ENCODE measurements at places on chromosomes 11 and 22.

DNA sequence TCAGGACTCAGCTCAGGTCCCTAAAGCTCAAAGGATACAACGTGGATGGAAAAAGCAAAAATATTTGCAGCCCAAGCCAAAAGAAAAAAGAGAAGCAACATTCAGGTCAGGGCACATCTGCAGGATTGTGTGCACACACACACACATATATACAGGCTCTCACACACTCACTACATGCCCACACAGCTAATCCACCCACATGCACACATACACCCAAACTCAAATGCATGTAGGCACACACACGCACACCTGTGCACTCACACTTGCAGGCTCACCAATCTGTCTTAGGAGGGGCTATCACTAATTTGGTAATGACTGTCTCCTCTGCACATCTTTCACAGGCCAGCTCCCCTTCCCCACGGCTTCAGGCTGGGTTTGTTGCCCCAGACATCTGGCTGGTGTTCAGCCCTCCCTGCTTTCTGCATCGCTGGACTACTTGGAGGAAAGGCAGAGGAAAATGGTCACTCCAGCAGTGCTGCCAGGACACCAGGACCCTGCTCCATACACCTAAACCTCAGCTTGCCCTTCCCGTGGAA lies 103.6 kb upstream of the DRD2 start:
- DNase-seq, result no peak

DNA sequence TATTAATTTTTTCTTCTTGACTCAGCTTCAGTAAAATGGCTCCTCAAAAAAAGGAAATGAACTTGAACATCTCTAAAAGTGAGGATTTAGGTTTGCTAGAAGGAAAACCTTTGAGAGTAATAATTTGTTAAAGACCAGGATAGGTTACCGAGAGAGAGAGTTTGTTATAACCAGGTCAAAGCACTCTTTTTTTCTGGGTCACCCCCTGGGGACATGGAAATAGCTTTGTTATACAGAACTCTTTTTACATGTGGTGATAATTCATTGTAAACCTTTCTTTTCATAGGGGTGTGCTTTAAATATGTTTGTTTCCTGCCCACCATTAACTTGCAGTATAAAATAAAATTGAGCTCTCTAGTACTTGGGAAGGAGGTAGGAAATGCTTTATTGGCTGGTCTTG lies 47.7 kb downstream of the DNAJC24 start:
- no peak for DNase-seq

DNA sequence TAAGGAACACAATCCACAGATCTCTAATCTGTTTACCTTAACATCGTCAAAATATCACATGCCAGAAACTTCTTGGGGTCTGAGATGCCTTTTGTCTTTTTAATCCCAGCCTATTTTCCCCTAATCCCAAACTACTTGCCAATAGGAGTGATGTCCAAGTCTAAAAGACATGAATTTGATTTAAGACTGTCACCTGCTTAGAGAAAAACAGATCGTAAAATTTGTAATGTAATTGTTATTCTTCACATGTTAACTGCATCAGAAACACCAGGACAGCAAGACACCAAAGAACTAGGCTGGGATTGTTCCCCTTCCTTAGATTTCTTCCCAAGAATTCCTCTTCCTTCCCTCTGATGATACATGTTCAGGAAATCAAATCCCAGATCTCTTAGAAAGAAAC lies 198.1 kb upstream of the ARHGAP20 start:
- DNase-seq, result no peak

GRCh38 chr11:18700375-18700774 lies 1.8 kb downstream of the TMEM86A start:
- no peak for DNase-seq

DNA sequence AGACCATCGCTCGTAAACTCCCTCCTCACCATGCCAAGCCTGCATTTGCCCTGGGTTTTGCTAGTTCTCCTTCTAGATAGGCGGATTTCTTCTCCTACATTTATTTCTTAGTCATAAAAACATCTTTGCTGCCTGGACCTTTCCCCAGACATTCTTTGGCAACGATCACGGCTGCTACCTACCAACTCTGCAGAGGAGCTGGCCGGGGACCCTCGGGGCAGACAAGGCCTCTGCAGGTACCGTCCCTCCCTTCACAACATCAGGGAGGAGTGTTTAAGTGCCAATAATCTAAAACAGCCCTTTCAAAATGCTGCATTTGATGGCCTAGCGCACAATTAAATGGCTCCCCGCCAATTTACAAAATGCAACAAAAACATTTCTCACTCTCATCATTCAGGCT lies 34.4 kb downstream of the BRD1 start:
- no peak for DNase-seq

- DNase-seq, result no peak
These were observed 61.8 kb downstream of the RPL27A start for GRCh38 chr11:8744423-8744822.

GRCh38 chr22:34129691-34130486 lies 209.6 kb upstream of the LARGE1 start:
- no peak for DNase-seq

DNA sequence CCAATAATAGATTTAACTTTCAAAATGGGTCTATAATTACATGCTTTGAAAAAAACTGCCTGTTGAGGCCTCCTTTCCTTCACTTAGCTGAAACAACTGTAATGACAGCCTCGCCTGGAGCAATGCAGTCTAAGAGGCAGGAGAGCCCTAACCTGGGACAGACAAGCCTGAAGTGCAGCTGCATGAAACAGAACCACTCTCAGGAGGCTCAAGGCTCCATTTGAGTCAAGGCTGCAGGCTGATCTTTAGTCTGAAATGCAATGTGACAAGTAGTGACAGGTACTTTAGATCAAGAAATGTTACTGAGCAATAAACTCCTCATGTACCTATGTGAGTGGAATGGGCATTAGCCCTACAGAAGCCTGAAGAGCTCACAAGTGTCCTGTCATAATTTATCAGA lies 414.0 kb upstream of the LUZP2 start:
- no peak for DNase-seq

GRCh38 chr11:15493921-15494620 lies 379.3 kb downstream of the INSC start:
- no peak for DNase-seq

GRCh38 chr11:104624021-104624420 lies 274.2 kb downstream of the CASP12 start:
- DNase-seq, result no peak

- no peak for DNase-seq
These were observed 27.9 kb upstream of the RBMXL2 start for GRCh38 chr11:7060868-7061267.

DNA sequence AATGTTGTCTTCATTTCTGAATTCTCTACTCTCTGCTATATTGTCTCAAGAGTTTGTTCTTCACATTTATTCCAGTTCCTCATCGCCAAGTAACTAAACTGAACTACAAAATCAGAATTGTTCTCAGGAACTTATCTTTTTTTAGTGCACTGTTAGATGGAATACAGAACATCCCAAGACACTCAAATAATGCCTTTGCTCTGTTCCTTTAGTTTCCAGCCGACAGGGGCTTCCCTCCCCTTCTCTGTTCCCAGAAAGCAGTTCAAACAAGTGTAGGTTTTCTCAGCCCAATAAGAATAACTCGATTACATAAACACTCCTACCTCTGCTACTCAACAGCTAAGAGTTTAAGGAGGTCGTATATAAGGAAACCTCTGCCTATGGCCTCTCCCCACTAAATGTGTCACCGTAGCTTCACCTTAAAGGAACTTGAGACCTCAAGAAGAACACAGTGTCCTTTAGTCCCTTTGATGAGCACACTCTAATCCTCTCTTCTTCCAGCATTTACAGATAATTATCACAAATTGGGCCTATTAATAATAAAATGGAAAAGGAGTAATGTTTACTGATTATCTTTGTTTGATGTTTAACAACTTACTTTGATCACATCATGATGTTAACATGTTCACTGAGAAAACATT lies 6.9 kb downstream of the POU2AF3 start:
- DNase-seq, result no peak

GRCh38 chr11:121928597-121929580 lies 187.1 kb downstream of the BLID start:
- DNase-seq, result no peak

DNA sequence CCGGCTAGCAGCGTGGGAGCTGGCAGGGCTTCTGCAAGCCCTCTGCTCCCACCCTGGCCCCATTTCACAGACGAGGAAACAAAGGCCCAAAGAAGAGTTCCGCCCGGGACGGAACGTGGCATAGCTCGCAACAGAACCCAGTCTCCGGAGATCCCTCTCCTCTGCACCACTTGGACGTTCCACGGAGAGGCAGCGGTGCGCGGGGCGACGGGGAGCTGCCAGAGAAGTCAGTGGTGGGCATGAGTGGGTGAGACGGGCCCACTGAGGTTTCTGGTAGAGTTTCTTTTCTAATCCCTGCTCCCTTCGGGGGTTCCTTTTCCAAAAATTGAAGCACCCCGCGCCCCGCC lies 554 bp upstream of the NECTIN1 start:
- DNase-seq, result no peak

- no peak for DNase-seq
These were observed 22.9 kb upstream of the SLC22A12 start for GRCh38 chr11:64568041-64568571.

DNA sequence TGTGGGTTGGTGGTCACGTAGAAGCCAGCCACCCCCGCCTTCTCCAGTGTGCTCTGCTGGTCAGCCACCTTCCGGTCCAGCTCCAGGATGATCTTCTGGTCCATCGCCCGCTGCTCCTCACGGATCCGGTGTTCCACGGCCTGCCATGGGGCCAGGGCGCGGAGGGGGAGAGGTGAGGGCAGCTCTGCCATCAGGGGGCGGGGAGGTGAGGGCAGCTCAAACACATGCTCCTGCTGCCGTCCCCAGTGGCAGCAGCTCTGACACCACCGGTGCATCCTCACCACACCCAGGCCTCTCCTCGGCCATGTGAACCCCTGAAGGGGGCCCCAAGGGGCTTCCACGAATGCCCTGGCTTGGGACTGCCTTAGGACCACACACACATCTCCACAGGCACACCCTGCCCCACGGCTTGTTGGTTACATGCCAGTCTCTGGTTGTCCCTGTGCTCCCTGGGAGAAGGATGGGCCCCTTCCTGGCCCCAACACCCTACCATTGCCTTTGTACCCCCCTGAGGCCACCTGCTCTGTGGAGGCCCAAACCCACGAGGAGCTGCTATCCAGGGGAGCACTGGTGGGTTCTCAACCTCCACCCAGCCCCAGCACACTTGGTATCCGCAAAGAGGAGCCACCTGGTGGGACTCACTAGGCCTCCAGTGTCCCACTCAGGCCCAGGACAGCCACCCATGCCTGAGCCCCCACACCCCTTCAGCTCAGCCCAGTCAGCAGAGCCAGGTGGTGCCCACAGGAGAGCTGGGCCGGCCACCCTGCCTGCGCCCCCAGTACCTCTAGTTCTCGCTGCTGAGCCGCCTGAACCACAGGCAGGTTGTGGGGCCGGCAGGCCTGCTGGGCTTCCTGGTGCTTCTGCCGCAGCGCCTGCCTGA lies 4.3 kb downstream of the DGCR6L start:
- no peak for DNase-seq

- DNase-seq, result no peak
These were observed 767.8 kb upstream of the LUZP2 start for GRCh38 chr11:23729088-23729487.

DNA sequence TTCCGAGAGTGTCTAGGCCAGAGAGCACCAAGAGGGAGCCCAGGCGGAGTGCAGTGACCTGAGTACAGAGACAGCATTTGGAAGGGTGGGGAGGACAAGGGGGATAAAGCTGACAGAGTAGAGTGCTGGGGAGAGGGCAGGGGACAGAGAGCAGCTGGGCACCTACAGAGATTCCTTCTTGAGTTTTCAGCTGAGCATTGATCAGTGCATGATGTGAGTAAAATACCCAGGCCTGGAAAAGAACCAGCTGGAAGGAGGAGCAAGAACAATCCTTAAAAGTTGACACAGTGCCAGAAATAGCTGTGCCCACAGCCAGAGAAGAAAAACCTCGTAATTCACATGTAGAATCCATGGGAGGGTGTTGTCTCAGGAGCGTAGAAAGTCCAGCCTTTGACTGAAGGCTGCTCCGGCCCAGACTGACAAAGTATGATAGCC lies 33.9 kb upstream of the PANX2 start:
- no peak for DNase-seq

DNA sequence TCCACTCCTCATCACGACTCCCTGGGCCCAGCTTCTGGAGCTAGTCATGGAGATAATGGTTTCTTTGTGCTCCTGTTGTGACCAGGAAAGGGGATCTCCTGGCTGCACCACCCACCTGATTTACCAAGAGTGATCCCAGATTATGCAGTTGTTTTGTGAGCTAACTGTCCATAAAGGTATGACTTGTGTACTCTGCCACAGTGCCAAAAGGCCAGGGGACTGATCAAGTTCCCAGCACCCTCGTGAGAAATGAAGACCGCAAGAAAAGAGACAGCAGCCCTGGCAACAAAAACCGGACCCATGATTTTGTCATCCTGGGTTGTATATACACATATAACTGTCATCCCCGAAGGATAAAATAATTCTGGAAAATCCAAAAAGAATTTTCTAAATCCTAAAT lies 26.6 kb downstream of the TUB start:
- DNase-seq, result no peak

- no peak for DNase-seq
These were observed 130.2 kb downstream of the TRIM44 start for GRCh38 chr11:35792846-35793192.

DNA sequence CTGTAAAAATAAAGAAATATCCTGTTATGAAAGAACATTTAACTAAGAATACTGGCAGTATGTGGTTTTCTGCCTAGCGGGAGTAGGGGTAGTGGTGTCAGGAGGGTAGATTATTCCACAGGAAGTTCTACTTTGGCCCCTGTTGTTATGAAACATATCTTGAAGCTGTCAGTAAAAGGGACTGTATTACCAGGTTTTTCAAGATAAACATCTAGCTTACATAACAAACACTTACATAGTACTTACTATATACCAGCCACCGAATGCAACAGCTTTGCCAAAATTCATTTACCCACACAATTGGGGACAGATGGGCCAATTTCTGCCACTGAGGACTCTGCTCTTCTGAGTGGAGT lies 3.7 kb downstream of the TMEM123 start:
- no peak for DNase-seq

- no peak for DNase-seq
These were observed 18.3 kb downstream of the RGL4 start for GRCh38 chr22:23709107-23709506.

DNA sequence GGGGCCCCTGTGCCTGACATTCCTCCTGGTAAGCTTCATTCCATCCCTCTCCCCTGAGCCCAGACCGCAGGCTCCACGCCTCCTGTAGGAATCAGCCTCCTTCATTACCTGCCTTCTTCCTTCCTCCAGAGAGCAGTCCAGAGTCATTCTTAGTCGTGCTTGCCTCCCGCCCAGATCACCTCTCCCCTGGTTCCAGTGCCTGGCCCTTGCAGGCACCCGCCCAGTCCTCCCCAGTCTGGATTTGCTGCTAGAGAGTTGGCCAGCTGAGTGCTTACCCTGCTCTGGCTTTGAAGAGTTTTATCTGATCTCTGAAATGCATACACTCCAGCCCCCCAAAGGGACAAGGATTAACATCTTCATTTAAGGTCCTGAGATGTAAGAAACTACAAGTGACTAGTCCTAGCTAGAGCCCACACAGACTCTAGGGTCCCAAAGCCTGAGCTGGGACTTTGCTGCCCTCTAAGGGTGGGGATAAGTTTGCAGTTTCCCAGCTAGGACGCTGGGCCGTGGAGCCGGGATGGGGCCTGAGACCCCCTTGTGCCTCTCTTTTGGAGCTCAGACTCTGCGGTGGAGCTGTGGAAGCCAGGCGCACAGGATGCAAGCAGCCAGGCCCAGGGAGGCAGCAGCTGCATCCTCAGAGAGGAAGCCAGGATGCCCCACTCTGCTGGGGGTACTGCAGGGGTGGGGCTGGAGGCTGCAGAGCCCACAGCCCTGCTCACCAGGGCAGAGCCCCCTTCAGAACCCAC lies 1.6 kb downstream of the NR1H3 start:
- DNase-seq, result peak; percentile 47

- DNase-seq, result no peak
These were observed 147.1 kb downstream of the C11orf91 start for GRCh38 chr11:33553486-33553885.

GRCh38 chr11:10796191-10796590 lies 12.5 kb downstream of the EIF4G2 start:
- no peak for DNase-seq

Measured in activated naive CD4-positive, alpha-beta T cell treated with Interleukin-2 at 50 U/mL for 16 hours (primary cell).